Fibroblast of lung (primary cell): ENCODE measurements at places on chromosomes 11 and 22.

DNA sequence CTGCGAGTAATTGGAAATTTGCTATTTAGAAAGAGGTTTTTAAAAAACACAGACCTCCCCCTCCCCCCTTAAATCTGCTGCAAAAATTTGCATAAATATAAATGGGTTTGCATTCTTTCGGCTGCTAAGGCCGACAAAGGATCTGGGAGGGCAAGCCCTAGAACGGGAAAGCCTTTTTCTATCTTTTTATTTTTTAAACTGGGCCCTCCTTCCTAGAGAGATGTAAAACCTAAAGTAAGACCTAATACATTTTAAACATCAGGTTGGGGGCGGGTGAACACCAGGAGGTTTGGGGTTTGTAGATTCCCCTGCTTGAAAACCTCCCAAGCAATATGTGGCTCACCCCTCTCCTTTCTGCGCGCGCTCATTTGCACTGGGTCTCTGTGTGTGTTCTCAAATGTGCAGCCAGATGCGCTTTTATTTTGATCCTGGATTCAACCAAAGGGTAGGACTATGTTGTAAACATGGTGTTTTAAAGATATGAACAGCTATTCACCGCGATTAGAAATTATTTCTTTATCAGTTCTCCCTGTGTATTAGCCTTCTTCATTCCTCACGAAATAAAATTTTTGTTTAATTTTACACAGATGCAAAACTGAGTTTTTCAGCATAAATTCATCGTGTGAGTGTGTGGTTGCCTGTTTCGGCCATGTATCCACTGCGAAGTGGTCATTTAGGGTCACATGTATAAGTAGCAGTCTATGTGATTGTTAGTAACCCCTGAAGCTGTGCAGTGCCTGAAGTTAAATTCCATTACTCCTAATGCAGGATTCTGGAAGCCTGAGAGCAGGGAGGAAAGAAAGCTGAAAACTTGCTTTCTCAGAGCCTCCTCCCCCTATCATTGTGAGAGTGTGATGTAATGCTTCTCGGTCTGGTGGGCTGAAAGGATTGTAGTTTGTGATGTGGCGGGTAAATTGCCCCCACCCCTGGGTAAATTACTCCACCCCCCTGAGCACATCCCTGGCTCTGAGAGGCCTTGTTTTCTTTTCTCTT lies 988 bp downstream of the TNRC6B start:
- DNase-seq = peak; percentile 48

- DNase-seq = no peak
These were observed 1.2 kb downstream of the AIP start for GRCh38 chr11:67483831-67484665.

DNA sequence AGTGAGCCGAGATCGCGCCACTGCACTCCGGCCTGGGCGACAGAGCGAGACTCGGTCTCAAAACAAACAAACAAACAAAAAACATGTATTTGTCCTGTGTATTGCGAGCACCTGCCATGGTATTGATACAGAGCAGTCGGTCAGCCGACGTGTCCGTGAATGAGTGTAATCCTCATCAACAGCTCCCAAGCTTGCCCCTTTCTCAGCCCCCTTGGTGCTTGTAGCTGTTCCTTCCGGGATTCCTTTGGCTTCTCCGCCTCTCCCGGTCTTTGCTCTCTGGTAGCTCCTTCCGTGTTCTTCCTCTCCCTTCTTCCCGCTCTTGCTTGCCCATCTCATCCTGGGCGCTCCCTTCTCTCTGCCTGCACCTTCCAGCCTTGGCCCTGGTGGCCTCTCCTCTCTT lies 10.9 kb downstream of the ZNF74 start:
- DNase-seq = no peak

GRCh38 chr22:45876136-45877035 lies 100.6 kb downstream of the WNT7B start:
- DNase-seq = no peak

GRCh38 chr22:40668611-40669411 lies 10.5 kb upstream of the MCHR1 start:
- peak; percentile 78 for DNase-seq
